Activated naive CD8-positive, alpha-beta T cell treated with anti-CD3 and anti-CD28 coated beads, Interleukin-2, amount 10 ng/mL, durations not matched to agents 7 days and 5 days (primary cell): ENCODE measurements at places on chromosomes 16 and 17. TPM values are rescaled to one million over a fixed set of nuclear protein-coding genes. Genes with fewer than 3 reads are reported as not detected.

Gene TCAP
- total RNA-seq, result 2.7 TPM

Gene DNAH2
- not detected for total RNA-seq

Gene SLC4A1
- total RNA-seq, result not detected

- DNase-seq, result no peak
Measured at GRCh38 chr16:12345349-12345748, 368.8 kb downstream of the SNX29 start.

DNA sequence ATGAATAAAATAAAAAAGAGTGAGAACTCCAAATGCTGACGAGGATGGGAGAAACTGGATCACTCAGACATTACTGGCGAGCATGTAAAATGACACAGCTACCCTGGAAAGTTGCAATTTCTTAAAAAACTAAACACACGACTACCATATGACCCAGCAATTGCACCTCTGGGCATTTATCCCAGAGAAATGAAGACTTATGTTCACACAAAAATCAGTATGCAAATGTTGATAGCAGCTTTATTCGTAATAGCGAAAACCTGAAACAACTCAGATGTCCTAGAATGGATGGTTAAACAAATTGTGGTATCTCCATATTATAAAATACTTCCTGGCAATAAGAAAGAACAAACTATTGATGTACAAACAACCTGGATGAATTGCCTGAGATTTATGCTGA lies 357.2 kb upstream of the ASIC2 start:
- no peak for DNase-seq

DNA sequence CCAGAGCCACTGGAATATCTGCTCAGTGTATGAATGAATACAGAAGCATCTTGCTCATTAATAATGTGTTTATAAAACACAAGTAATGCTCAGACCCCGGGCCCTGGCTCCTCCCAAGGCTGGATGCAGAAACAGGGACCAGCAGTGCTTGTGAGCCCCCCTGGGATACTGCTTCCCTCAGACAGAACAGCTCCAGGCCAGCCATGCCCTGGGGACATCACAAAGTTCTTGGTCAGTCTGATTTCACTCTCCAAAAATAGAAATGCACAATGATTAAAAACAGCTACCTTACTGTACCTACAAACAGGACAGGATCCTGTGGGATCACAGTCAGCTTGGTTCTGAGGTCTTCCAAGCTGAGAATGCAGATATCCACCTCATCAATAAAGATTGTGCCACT lies 68.2 kb downstream of the ABCC12 start:
- DNase-seq, result no peak
